ENCODE measurements at places on chromosomes 13 and 19.
A peak's percentile ranks its signal among the peaks of the same experiment; 100 is the strongest.

DNA sequence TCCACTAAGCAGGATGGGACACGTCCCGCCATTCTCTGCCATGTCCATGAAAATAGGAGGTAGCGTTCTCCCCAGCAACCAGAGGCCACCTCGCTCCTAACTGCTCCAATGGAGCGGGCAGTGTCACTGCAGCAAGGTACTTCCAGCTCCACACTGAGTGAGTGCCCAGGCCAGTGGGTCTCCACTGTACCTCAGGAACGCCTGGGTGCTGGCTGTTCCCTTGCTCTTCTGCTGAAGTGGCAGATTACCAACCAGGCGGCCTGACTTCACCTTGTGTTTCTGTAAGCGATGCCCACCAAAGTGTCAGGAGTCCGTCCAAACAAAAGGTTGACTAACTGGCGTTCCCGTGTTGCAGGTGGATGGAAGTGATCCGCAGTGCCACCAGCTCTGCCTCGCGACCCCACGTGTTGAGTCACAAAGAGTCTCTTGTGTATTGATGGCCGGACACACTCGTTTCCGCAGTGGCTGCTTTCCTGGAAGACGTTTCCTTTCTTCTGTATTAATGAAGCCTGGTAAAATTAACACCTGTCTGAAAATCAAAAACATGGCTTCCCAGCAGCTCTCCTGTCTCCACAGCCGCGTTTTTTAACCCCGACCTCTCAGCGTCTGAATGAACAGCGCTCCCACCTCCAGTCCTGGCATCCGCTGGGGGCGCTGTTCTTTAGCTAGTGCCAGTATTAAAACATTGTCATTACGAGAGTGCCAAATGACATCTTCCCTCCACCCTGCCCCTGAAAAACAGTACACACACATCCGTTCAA, 128.8 kb downstream of the STK24 start:
- DNase-seq, result peak; percentile 36

DNA sequence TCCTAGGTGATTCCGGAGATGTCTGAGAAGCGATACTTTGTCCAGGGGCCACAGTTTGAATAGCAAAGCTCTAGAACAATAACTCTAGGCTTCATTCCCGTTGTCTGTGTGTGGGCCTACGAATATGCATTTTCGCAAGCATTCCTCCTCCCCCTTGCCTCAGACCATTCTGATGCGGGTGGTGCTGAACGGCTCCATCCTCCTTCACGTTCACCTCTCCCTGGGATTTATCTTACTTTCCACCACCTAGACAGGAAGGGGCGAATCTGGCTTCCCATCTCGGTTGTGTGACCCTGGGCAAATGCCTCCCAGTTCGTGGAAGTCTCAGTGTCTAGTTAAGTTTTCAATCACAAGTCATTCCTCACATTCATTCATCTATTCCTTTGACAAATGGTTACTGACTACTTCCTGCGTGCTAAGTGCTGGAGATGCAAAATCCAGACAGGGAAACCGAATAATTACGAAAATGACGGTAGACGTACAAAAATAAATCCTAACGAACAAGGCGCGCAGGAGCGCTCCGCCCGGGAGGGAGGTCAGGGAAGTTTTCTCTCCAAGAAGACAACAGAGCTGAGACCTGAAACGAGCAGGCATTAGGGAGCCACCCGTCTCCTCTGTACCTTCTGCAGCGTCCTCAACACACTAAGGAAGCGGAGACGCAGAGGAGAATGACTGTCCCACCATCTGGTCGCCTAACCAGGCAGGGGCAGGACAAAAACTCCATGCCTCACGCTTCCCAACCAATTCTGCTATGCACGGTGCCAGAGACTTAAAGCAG, 1.3 kb upstream of the CNOT3 start:
- DNase-seq, result peak; percentile 22

DNA sequence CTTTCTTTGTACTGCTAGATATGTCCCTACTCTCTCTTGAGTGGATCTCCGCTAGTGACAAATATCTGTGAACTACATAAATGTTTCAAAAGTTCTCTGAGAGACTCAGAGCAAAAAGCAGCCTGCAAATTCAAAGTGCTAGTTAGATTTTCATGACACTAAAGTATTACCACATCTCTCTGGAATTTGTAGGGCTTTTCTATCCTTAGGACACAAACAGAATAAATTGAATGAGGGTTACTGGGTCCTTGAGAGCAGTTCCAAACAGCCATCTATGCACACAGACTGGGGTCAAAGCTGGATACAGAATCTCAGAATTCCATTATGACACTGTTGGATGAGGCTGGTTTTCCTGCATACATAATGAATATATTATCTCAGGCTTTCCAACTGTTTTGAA, 953.2 kb downstream of the DIAPH3 start:
- DNase-seq, result peak; percentile 40

GRCh38 chr13:78326633-78327032, 276.7 kb downstream of the POU4F1 start:
- no peak for DNase-seq

DNA sequence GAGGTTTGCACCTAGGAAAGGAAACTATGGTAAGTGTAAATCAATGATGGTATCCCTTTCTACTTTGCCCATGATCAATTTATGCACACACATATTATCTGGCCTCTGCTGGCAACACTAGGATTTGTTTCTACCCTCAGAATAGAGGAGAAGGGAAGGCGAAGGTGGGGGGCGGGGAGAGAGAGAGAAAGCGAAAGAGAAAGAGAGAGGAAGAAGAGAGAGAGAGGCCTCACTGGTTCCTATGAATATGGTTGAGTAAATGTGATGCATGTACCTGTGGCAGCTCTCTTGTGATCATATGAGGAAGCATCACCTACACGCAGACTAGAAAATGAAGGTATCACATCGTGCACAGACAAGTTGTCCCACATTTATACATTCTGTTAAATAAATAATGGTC, 882.0 kb upstream of the SLITRK6 start:
- DNase-seq, result no peak

- no peak for DNase-seq
These were observed 499 bp upstream of the KLK13 start for GRCh38 chr19:51065221-51065960.

DNA sequence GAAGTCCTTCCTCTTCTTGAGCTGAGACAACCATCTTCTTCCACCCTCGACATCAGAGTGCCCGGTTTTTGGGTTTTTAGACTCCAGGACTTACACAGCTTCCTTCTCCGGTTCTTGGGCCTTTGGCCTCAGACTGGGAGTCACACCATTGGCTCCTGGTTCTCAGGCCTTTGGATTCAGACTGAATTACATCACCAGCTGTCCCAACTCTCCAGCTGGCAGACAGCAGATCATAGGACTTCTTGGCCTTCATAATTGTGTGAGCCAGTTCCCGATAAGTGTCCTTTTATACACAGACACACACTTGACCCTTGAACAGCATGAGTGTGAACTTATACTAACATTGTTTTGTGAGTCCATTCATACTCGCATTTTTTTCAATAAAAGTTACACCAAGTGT, 166.0 kb upstream of the UBL3 start:
- DNase-seq, result no peak

- no peak for DNase-seq
These were observed 1.9 kb downstream of the ICAM5 start for GRCh38 chr19:10291554-10292205.

GRCh38 chr19:42401365-42402303, 11.5 kb upstream of the CNFN start:
- peak; percentile 58 for DNase-seq

- no peak for DNase-seq
These were observed 236.4 kb downstream of the ATP8A2 start for GRCh38 chr13:25608181-25608580.

DNA sequence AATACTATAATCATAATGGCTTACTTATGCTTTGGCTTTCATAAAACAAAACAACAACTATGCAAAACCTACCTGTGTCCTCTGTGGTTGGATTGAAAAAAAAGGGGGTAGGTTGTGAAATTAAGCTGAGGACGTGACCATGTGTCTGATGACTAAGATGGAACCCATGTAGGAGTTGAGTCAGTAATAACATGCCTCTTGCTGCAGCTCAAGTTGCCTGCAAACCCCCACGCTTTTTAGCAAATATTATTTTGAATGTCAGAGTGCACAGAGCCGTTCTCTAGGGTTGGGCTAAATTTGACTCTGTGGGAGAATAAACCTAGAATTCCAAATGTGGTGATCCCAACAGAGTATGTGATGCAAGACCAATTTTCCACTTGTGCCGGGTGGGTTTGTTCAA, 209.3 kb downstream of the KCNRG start:
- peak; percentile 81 for DNase-seq

DNA sequence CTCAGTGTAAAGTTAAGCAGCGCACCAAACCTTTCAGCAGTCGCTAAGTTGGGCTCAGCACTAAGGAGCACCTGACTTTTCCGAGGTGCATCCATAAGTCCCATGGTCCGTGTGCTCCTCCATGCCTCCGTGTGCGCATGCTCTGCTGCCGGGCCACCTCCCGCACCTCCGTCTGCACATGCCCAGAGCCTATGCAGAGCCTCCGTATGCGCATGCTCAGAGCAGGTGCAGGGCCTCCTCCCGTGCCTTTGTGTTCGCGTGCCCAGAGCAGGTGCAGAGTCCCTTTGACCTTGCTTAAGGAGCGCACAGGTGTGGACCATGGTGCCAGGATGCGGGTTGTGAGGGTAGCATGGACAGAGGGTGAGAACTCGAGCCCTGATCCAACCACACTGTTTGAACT, 46.0 kb downstream of the ATP11A start:
- no peak for DNase-seq

DNA sequence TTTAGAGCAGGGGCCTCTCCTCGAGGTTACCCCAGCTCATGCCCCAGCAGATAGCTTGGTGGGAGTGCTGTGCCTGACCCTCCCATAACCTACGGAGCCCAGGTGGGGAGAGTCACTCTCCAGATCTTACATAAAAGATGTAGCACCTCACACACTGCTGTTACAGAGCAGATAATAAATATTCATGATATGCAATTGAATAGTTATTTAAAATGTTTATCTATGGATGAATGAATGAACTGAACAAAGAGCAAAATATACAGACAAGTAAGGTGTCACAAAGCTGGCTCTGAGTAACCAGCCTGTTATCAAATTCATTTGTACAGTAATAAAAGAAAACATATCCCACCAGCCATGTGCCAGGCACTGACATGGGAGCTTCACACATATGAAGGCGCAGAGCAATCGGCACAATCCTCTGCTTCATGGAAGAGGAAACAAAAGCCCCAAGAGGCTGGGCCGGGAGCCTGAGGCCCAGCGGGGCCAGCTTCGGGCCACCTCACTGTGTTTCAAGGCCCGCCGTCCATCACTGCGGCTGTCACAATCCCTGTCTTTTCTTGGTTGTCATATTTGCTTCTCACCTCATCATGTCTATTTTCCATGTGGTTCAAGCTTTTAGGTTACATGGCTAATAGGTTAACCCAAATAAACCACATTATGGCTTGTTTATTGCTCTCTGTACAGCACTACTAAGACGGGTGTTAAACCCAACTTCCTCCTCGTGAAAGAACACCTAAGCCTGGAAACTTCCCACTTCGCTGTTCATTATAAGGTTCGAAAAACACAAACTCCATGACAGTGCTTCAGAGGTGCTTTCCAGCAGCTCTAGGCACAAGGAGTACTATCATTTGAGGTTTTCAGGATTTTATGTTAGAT, 78.4 kb downstream of the IRS2 start:
- no peak for DNase-seq

DNA sequence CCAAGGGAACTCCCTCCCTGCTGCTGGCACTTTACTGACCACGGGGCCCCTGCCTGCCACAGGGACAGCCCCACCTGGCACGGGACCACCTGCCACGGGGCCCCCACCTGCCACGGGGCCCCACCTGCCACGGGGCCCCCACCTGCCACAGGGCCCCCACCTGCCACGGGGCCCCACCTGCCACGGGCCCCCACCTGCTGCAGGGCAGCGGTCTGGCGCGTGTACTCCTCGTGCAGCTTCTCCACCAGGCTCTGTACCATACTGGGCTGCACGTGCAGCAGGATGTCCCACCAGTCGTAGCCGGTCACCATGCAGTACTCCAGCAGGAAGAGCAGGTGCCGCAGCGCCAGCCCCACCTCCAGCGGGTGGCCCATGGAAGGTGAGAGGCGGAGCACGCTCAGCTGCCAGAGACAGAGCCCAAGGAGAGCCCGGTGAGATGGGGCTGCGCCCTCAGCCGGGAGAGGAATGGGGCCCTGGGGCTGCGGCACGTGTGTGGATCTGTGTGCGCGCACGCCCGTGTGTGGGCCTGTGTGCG, 16.1 kb downstream of the MED16 start:
- DNase-seq, result no peak

- DNase-seq, result no peak
These were observed 1.5 kb upstream of the ARGLU1 start for GRCh38 chr13:106569233-106570095.

DNA sequence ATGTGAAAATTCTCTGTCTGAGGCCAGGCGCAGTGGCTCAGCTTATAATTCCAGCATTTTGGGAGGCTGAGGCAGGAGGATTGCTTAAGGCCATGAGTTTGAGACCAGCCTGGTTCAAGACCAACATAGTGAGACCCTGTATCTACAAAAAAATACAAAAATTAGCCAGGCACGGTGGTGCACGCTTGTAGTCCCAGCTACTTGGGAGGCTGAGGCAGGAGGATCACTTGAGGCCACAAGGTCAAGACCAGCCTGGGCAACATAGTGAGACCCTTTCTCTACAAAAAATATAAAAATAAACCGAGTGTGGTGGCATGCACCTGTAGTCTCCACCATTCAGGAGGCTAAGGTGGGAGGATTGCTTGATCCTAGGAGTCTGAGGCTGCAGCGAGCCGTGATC, 2.2 kb upstream of the FCGBP start:
- no peak for DNase-seq

DNA sequence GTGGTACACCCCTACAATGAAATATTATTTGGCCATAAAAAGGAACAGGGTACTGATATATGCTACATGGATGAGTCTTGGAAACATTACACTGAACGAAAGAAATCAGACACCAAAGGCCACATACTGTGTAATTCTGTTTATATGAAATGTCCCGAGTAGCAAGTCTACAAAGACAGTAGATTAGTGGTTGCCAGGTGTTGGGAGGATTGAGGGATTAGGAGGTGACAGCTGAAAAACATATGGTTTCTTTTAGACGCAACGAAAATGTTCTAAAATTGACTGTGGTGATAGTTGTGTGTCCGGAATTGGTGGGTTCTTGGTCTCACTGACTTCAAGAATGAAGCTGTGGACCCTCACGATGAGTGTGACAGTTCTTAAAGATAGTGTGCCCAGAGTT, 35.1 kb downstream of the IL17D start:
- no peak for DNase-seq

DNA sequence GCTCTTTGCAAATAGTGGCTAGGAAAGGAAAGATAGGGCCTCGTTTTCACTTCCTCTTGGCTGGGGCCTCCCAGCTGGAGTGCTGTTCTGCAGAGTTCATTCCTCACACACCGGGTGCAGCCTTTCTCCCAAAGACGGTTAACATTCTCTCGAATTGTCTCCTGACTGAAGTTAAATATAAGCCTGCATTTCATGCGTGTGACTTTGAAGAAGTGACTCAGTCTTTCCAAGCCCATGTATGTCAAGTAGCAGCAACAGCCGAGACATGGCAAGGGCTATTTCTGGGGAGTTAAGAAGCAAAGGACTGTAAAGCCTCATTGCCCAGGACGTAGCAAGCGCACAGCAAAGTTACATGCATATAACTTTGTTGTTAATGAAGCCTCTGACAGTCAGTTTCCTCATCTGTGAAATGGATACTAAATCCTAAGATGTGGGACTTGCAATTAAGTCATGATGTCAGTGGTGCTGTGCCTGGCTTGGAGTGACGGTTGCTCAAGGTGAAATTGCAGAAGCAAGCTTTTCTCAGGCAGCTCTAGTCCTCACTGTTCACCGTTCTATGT, 502.4 kb downstream of the MYO16 start:
- DNase-seq, result no peak

Measured in amniotic epithelial cell (primary cell).